ENCODE measurements at places on chromosomes 7 and 10. TPM values are rescaled to one million over a fixed set of nuclear protein-coding genes. Genes with fewer than 3 reads are reported as not detected.

- no peak for DNase-seq
Measured at GRCh38 chr7:69799990-69800389, 201.7 kb downstream of the AUTS2 start.

- peak; percentile 78 for DNase-seq
Measured at GRCh38 chr10:132810141-132810806, 24.3 kb upstream of the NKX6-2 start.

DNA sequence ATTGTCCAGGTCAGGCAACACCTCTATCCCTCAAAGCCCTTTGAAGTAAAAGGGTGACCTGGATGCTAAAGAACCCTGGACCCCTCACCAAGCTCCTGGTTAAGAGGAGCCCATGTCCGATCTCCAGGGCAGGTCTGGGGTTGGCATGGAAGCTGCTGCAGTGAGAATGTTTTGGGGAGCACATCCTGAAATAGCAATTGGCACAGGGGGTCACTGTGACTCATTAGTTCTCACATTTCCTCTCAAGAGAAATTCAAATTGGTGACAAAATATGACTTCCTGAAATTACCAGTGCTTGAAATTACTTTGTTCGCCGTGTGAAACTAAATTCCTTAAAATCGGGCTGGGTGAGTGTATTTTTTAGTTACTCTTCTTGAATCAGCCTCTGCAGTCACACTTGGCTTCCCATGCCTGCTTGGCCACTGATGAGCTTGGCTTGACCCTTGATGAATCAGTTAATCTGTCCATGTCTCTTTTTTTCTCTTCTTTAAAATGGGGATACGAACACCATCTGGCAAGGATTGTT is 18.8 kb upstream of the ARHGAP22 start:
- DNase-seq: no peak

GRCh38 chr10:113644185-113645120 is 19.4 kb downstream of the NRAP start:
- DNase-seq: no peak

Gene NXPH1
- total RNA-seq: not detected

Gene RAMP3
- total RNA-seq: 306 TPM

Data from upper lobe of left lung (tissue), 6 donors.